ENCODE measurements at places on chromosomes 3 and 15. TPM values are rescaled to one million over a fixed set of nuclear protein-coding genes. Genes with fewer than 3 reads are reported as not detected.
A peak's percentile ranks its signal among the peaks of the same experiment; 100 is the strongest.

LRRC28 gene
- 24.1 TPM for total RNA-seq

SERPINI2 gene
- 0.49 TPM for total RNA-seq

IGDCC3 gene
- total RNA-seq: 0.57 TPM

ALG1L2 gene
- not detected for total RNA-seq

STXBP5L gene
- total RNA-seq: not detected

ALPK3 gene
- 112 TPM for total RNA-seq

MYO1E gene
- 43.0 TPM for total RNA-seq

ATOSA gene
- 27.3 TPM for total RNA-seq

SUCLG2 gene
- total RNA-seq: 117 TPM

COLQ gene
- total RNA-seq: 1.1 TPM

CTXN2 gene
- total RNA-seq: not detected

DNAH1 gene
- 3.8 TPM for total RNA-seq

ACTRT3 gene
- 0.30 TPM for total RNA-seq

SAMD7 gene
- total RNA-seq: 0.17 TPM

AMT gene
- total RNA-seq: 36.8 TPM

GRCh38 chr3:182789371-182789770 is 3.9 kb upstream of the ATP11B start:
- no peak for DNase-seq

GRCh38 chr3:171959532-171960089 is 79.8 kb upstream of the FNDC3B start:
- DNase-seq: no peak

DNA sequence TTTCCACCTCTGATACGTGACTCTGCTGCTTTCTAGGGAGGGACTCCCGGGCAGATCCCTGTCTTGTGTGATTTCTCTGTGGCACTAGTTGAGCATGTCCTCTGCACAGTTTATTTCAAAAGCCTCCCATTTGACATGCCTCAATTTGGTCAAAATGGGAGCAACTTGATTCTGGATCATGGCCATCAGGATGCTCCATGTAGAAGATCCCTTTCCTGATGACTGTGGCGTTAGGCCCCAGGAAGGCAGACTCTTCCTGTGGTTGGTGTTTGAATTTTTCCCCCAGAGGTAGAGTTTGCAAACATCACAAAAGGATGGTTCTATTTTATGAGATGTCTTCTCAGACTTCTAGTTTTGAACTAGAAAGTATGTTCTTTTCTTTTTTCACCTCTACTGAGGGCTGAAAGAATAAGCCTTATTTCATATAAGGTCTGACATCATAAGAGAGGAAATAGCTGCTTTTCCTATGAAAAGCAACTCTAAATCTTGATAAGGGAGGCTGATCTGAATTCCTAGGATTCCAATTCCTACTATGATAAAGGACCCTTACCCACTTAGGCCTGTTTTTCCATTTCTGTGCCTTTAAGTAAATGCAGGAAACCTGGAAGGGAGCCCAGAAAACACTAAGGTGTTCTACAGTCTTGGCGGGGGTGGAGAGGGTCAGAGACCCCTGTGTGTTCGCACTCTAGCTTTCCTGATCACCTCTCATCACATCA is 243.8 kb upstream of the CHRM5 start:
- DNase-seq: no peak

DNA sequence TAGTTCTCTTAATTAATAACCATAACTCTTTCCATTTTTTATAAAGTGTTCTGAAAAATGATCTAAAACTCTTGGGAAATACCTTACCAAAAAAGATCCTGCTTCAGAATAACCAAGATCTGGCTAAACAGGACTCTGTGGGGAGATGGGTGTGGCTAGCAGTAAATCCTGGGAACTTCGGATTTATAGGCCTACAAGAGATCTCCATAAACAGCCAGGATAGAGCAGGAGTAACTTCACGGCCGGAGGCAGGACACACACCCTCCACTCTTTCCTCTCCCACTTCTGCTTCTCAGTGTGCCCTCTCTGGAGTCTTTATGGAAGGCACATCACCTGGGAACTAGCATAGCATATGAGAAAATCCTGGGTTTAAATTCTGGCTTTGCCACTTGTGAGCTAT is 309.4 kb upstream of the SOX2 start:
- no peak for DNase-seq

GRCh38 chr3:101972430-101973162 is 123.3 kb downstream of the NFKBIZ start:
- DNase-seq: no peak

DNA sequence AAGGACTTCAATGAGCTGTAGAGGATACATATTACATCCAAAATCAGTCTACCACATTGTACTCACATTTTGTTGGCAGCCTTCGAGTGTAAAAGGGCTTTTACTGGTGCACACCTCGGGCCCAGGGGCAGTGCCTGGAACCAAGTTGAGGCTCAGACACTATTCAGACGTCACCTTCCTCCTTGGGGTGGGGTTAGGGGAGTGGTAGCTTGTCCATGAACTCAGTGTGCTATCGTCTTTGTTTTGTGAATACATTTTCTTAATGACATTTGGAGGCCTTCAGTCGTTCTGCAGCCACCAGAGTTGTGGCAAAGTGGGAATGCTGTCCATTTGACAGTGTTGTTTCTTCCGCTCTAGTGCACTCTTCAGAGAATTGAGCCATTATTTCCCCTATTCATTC is 114.2 kb downstream of the PGPEP1L start:
- DNase-seq: no peak

- no peak for DNase-seq
Observed at GRCh38 chr15:58049520-58050227, 15.8 kb downstream of the ALDH1A2 start.

DNA sequence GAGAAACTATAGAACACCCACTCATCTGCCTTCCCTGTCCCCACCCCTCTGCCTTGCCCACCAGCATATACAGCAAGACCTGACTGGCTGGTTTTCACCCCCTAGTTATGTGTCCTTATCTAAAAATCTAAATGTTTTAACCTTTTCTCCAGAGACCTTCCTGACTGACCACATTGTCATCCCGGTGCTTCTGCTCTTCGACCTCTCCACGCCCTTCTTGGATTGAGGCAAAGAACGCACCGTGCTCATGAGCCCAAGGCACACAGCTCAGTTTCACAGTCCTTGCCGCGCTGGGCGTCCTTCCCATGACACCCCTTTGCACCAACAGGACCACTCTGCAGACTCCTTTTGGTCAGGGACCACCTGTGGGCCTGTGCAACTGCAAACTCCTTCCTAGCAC is 62.7 kb downstream of the B3GNT5 start:
- no peak for DNase-seq

DNA sequence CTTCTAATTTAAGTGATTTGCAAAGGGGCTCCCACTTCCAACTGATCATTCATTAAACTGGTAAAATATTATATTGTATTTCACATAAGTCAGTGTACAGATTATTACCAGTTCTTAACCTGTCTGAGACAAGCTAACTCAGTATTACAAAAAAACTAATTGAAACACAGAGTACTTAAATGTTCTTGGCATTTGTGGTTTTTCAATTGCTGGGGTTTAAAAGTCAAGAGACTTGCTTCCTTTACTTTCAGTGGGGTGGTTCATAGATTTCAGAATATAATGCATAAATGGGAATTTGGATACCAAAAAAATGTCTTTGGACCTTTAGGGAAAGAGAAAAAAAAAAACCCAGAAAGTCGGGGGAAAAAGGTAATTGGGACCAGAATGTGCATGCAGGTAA is 85.0 kb downstream of the ATP10A start:
- no peak for DNase-seq

DNA sequence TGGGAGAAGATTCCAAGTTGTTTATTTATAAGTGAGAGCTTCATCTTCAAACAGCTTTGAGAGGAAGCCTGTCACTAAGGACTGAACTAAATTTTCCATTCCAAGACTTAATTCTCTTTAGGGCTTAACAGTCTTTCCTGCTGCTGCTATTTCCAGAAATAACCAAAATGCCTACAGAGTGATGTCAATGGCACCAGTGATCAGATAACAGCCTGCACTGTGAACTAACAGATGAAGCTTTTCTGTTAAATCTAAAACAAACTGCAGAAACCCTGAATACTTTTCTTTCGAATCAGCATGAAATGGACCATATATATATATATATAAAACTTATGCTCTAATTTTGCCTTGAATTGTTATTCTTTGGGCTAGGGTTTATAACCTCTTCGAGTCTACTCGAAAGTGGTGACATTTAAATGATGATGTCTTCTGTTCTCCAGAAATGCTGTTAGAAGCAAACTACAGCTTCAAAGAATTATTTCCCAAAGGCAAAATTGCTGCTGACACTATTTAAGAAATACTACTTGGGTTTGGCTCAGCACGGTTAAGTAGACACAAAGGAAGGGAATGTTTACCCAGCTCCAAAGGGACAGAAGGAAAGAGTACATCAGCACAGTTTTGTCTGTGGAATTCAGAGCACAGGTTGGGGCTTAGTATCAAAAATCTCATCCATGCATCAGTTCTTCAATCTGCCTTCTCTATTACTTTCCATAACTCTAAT is 238.5 kb upstream of the LRRN1 start:
- no peak for DNase-seq

DNA sequence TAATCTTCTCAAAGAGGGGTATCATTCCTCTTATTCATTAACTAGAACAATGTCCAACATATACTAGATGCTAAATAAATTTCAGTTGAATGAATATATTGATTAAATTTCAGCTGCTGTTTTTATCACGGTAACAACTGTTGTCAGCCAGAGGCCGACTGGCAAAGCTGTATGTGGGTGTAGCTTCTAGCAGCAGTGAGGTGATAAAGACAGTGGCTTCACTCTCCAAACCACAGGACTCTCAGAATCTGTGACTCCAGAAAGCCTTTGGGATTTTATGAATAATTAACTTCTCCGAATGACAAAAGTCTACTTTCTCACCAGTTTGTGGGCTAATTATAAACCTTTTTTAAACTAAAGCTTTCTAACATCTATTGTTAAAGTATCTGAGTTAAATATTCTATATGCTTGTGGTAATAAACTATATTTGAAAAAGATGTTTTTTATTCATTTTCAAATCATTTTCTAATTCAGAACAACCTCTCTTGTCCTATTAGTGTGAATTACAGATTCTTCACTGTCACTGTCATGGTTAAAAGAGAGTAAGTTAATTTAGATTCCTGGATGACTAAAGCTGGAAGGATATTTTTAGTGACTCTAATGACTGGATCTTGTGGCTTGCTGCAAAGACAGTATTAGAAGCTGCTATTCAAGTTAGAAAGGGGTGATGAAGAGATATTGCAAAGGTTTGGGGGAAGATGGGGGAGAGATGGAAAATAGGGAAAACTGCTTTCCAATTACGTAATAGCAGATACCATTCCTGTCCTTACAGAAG is 796.4 kb upstream of the ARPP21 start:
- no peak for DNase-seq

- peak; percentile 45 for DNase-seq
Observed at GRCh38 chr3:12444582-12445471, 39.5 kb upstream of the TSEN2 start.

GRCh38 chr3:31999907-32000439 is 18.4 kb downstream of the ZNF860 start:
- no peak for DNase-seq

GRCh38 chr3:197836244-197836643 is 45.2 kb downstream of the LRCH3 start:
- no peak for DNase-seq

DNA sequence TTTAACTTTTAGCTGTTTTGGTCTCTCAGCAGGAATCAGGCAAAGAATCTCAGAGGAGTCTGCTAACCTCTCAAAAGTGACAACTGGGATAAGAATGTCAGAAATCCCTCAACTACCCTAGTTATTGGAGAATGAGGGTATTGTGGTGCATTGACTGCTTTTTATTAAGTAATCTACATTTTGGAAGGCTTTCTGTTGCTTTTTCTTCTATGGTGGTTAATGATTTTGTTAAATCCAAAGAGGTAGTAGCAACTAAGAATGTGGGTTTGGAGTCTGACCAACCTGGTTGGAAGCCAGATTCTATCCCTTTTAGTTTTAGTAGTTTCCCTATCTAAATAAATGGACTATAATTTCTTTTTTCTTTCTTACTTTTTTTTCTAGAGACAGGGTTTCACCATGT is 94.7 kb upstream of the RNF7 start:
- no peak for DNase-seq

DNA sequence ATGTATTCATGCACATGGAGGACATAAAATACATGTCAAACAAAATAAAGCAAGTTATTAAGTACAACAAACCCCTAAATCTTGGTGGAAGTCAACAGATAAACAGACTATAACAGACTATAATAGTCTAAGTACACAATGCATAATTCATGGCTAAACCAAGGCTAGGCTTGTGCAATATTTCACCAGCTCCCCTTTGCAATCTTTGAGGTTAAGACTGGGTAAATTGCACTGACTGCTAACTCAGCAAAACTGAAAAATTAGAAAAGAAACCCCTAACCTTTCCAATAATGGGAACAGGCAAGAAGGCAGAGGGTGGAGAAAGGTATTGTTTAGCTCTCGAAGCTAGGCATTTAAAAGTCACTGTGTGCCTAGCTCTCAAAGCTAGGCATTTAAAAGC is 304.9 kb upstream of the WNT5A start:
- DNase-seq: no peak

- no peak for DNase-seq
Observed at GRCh38 chr3:154926721-154927120, 153.4 kb upstream of the MME start.

GRCh38 chr15:40793216-40793989 is 13.5 kb upstream of the ZFYVE19 start:
- no peak for DNase-seq

DNA sequence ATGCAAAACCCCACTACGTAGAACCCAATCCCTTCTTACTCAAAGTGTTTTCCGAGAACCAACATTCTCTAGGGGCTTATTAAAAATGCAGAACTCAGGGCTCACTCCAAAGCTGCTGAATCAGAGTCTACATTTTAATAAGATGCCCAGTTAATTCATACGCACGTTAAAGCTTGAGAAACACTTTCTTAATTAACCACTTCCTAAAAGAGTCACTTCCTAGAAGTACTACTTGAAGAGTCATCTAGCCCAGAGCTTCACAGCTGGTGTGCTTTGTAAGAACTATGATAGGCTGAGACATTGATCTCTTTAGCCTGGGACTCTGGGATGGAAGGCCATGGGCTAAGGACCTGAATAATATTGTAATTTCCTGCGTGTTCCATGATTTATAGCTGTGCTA is 9.0 kb downstream of the COL6A5 start:
- DNase-seq: no peak

- DNase-seq: no peak
Observed at GRCh38 chr15:56804938-56805337, 71.6 kb upstream of the ZNF280D start.

- DNase-seq: peak; percentile 47
Observed at GRCh38 chr3:169241991-169242707, 421.4 kb downstream of the MECOM start.

DNA sequence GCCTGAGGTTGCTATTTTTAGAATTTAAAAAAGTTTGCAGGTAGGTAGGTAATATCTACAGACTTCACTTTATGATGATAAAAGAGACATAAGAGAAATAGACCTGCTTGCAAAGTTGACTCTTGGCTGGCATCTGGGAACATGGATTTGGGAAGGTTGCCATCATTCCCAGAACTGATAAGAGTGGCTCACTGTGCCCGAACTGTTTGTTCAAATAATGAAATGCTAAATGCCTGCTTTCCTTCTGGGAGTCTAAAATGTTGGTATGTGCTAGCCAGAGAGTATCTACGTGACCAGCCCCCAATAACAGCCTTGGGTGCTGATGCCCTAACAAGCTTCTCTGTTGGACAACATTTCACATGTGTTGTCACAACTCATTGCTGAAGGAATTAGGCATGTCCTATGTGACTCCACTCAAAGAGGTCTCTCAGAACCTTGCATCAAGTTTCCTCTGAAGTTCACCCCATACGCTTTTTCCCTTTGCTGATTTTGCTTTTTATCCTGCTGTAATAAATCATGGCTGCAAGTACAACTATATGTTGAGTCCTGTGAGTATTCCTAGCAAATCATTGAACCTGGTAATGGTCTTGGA is 95.5 kb downstream of the FHIT start:
- peak; percentile 21 for DNase-seq

- DNase-seq: no peak
Observed at GRCh38 chr15:48486228-48486627, 155.0 kb downstream of the DUT start.

Data from heart right ventricle (tissue), 16 donors.